H9 (cell line): ENCODE measurements at places on chromosomes 4 and X.
A peak's percentile ranks its signal among the peaks of the same experiment; 100 is the strongest.

DNA sequence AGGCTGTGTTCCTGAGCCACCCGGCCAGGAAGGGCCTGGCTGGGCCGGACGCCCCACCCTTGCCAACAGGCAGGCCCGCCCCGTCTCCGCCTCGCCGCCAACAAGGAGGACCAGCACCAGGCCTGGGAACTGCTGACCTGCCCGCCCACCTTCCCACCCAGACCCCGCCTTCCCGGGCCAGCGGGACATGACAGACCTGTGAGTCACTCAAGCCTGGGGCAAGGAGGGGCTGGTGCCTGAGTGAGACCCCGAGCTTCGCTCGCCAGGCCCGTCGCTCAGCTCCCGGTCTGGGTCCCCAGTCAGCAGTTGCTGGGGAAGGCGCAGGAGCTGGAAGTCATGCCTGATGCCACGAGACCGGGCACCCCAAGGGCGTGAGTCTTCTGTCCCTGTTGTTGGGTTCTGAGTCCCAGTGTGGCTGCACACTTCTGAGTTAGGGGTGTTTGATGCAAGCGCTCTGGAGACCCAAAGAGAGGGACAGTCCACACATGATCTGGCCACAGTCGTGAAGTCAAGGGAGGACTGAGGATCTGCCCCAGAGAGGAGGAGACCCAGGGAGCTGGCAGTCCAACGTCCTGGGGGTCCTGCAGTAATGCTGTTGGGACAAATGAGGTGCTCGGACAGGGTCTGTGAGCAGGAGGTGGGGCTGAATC is at the start of gene DNASE1L1:
DNASE1L1 (minus strand) TSS at position 33 of the 650 bp plus-strand sequence. CDS start 3,686 bp downstream, outside the sequence.
- peak; percentile 97 for DNase-seq

GRCh38 chr4:79155336-79155735 is 170.5 kb downstream of the NAA11 start:
- DNase-seq: no peak

DNA sequence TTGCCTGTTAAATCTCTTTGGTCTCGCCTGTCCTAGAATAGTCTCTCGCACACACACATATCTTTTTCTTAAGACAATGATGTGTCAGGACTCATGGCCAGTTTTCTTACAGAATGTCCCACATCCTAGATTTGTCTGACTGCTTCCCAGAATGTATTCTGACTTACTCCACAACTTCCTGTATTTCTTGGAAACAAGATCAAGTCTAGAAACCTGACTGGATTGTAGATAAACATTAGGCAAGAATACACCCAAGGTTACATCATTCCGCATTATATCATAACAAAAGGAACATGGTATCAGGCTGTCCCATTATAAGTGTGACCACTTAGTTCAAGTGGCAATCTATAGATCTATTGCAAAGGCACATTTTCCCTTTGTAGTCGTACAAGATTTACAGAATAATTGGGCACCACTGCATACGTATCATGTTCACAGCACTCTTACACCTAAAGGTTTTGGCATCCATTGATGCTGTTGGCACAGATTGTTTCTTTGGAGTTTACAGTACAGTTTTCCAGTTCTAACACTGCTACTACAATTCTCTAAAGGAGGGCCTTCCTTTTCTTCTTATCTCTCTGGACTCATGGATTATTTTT is 56.4 kb downstream of the FBXW7 start:
- no peak for DNase-seq

- DNase-seq: peak; percentile 59
These were observed at the start of gene TCEAL7 for GRCh38 chrX:103329991-103330390. Gene TCEAL7 (plus strand): TSS chrX:103330239. CDS start chrX:103331404, 1,165 bp downstream.

- DNase-seq: no peak
These were observed 7.6 kb downstream of the HNRNPDL start for GRCh38 chr4:82422616-82423015.

DNA sequence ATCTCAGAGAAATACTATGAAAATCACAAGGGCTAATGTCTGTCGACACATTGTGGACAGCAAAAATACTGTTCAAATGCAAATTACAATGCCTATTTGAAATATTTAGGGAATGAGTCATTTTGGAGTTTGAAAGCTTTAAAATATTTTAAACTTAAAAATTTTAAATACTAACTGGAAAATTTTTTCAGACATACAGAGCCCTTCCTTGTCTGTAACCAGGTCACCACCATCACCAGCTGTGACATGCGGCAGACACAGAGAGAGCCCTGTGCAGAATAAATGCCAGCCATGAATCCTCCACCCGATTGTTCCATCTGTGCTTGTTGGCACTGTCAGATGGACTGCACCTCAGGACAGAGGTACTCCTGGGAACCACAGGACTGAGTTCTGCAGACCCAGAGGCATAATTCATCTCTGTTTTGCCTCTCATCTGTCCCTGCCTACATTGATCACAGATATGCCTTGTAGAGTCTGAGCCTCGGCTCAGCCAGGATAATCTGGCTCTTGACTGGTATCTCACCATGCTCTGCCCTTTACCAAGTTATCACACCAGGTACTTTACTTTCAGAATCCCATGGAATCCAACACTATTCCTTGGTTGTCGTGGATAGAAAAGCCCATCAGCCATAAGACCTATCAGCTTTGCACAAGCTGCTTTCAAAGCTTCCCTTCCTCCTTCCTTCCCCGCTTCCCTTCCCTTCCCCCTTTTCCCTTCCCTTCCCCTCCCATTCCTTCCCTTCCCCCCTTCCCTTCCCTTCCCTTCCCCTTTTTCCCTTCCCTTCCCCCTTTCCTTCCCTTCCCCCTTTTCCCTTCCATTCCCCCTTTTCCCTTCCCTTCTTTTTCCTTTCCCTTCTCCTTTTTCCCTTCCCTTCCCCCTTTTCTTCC is 67.2 kb downstream of the TBC1D9 start:
- no peak for DNase-seq

GRCh38 chr4:121180558-121180957 is 16.4 kb upstream of the TNIP3 start:
- no peak for DNase-seq

DNA sequence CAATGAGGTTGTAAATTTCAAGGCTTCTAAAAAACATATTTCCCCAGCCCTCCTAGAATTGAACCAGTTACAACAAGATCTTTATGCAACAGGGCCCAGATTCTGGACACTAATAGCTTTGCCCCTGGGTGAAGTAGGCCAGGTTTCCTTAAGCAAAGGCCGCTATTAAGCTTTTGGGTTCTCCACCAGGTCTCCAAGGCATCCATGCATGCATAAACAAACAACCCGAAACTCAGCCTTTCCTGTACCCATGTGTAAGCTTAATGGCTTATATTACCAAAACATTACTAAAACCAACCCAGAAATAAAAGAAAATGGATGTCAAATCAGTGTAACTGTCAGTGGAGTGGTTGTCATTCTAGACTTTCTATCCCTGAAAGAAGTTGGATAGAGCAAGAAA is 137.1 kb downstream of the ARHGAP6 start:
- no peak for DNase-seq

DNA sequence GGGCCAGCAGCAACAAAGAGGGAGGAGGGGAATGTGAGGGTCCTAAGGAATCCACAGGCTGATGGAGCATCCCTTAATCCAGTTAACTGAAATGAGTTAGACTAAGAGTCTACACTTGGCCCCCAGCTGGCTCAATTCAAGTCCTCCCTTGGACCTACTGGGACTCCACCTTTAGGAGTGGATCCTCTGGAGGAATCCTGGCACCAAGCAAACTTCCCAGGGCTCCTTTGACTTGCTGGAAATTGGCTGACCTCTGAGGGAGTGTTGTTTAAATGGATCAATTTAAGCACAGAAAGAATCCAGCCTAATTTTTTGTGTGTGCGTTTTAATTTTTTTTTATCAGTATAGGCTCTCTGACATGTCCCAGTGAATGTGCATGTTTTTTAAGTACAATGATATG is 114.7 kb downstream of the SHROOM3 start:
- no peak for DNase-seq

- no peak for DNase-seq
These were observed 150.3 kb downstream of the PCDH7 start for GRCh38 chr4:30870513-30870912.

- no peak for DNase-seq
These were observed 108.6 kb downstream of the ZMAT1 start for GRCh38 chrX:101823236-101823635.

DNA sequence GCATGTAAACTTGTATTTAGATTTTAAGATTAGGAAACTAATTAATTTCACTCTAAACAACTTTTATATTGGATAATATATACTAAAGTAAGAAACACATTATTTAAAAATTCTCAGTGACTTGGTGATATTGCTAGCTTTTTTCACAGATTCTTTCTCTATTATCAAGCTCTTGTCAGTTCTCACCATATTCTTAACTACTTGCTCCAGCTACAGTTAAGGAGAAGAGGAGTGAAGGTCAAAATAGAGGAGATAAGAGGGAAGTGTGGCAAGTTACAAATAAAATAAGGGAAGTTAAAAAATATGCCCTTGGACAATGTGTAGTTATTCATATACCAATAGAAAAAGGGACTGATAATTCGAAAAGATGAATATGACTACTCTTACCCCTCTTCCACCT is 34.7 kb upstream of the NAF1 start:
- DNase-seq: no peak

- no peak for DNase-seq
These were observed 236.1 kb downstream of the SPRY1 start for GRCh38 chr4:123632693-123633030.

DNA sequence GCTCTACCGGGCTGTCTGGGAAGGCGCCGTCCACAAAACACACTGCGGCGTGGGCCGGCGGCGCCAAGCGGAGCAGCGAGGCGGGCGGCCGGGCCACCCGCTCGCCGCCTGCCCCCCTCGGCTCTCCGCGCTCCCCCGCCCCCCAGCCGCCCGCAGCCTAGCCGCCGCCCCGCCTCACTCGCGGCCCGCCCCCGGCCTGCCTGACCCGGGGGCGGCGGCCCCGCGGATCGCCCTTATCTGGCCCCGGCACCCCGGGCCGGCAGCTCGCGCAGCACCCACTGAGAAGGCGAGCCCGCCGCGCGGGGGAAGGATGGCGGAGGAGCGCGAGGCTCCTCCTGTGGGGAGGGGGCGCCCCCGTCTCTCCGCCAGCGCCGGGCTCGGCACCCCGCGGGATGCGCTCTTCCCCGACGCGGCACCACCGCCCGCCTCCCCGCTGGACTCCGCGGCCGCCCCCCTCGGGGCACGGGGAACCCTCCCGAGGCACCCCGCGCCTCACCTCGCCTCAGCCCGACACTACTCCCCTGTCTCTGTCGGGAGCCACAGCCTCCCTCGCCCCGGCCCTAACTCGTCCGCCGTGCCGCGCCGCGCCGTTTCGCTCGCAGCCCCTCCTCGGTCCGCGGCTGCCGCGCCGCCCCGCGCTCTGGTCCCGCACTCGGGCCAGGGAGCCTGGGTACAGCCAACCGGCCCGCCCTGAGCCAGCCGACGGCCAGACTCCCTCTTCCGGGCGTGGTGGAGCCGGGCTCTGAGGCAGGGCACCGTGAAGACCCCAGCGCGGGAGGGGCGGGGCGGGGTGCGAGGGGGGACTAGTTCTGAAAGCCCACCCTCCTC is 566 bp downstream of the ATP11C start:
- no peak for DNase-seq

GRCh38 chrX:154082396-154083125 is 15.0 kb downstream of the MECP2 start:
- no peak for DNase-seq

DNA sequence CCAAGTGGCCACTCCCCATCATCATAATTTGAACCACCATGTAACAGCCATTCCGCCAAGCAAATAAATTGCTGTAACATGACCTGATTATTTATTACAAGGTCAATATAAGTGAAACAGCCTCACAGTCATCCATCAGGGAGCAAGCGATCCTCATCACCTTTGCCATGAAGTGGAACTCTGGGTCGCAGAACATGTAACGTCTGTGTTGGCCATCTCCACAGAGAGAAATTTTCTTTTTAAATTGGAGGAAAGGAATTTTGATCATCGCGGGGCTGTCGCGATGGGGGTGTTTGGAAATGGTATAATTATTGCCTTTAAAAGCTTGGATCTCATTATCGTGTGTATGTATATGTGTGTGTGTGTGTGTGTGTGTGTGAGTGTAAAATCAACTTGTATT is 90.2 kb downstream of the SHOX start:
- DNase-seq: no peak
